MCF 10A (cell line): ENCODE measurements at places on chromosomes 2 and 18.

DNA sequence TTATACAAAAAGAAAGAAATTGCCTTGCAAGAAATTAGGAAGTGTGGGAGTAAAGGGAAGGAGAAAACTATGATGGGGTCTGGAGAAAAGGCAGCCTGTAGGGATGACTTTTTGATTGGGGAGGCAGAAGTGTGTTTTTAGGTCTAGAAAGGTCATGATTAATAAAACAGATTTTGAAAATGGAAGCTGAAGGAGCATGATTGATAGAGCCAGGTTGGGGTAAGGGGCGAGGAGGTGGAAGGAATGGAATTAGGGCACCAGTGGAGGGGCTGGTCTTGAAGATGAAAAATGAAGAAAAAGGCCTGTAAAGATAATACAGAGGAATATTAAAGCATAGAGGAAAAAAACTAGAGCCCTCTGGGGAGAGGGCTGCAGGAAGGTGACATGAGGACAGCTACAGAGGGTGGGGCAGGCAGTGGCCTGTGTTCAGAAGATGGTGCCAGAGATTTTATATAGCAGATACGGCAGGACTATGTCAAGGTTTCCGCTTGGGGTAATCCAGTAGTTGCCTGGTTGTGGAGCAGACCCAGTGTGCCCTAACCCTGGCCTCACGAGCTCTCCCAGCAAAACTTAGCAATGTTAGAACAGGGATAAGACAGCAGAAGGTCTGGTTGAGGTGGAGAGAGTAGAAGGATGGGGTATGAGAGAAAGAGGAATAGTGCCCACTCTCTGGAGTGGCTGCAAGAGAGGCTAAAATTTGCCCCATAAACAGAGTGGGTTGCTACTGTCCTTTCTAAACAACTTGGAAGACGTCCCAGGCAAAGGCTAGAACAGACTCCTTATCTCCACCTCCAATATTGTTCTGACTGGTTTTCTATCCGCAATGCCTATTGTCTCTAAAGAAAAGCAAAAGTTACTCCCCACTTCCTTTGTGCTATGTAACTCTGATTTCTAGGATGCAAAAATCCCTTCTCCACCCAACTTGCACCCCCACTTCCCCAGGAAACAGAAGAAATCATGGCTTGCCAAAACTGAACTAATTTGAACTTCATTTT, 287.3 kb downstream of the AGPS start:
- no peak for DNase-seq

- no peak for DNase-seq
Observed at GRCh38 chr2:24971286-24971535, 544 bp downstream of the DNAJC27 start.

- no peak for DNase-seq
Observed at GRCh38 chr2:38446418-38446817, 69.3 kb upstream of the ATL2 start.

DNA sequence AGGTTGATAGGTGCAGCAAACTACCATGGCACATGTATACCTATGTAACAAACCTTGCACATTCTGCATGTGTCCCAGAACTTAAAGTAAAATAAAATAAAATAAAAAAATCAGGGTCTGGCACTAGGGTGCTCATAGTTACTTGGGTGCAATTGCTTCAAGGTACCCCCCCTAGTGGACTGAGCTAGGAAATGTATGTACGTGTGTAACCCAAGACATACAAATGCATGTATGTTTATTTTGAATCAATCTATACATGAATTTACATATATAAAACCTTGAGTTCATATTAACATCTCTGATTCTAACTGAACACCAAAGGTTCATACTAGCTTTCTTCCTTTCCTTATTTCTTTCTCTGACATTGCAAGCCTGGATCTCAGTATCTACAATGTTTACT, 51.5 kb downstream of the USP37 start:
- peak; percentile 34 for DNase-seq

- DNase-seq = no peak
Observed at GRCh38 chr2:109452318-109453305, 161.2 kb downstream of the SEPTIN10 start.

GRCh38 chr2:149442346-149442745, 112.0 kb downstream of the LYPD6 start:
- DNase-seq = no peak

DNA sequence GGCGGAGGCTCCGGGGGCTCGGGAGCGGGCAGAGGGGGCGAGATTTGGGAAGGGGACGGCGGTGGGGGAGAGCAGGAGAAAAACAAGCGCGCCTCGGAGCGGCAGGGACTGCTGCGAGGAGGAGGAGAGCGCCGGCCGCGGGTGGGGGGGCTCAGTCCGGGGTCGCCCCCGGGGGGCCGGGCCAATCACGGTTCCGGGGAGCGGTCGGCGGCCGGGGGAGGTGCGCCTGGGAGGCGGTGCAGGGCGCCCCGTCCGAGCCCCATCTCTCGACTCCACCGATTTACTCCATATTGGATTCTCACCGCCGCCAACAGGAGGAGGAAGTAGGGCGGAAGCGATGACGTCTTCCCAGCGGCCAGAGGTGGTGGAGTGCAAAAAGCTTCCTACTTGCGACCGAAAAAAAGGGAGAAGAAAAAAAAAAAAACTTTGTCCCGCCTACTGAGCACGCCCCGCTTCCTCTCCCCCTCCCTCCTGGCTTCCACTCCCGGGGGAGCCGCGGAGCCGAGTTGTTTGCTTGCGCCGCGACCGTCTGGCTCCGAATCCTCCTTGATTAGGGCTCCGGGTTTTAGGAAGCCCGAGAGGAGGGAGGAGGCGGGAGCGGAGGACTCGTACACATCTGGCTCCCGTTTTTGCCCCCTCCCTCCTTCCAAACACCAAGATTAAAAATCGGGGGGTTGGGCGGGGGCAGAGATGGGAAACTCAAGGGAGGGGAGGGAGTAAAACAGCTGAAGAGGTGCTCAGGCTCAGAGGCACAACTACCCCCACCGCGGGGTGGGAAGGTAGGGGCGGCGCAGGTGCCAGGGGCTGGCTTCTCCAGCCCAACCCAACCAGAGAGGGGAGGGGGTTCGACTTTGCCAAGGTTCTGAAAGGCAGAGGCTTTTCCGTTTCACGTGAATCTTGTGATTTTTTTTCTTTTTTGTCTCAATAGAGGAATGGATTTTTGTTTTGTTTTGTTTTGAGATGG, at the start of gene SPRED2:
TSS of gene SPRED2 (minus strand) at position 373 of the 964 bp plus-strand sequence. CDS start 612 bp downstream, outside the sequence.
- DNase-seq = peak; percentile 96

GRCh38 chr2:96150791-96151594, 5.8 kb upstream of the DUSP2 start:
- no peak for DNase-seq

GRCh38 chr2:26001743-26002351, 19.6 kb upstream of the KIF3C start:
- peak; percentile 87 for DNase-seq

- DNase-seq = no peak
Observed at GRCh38 chr18:36468161-36468560, 170.6 kb downstream of the FHOD3 start.

DNA sequence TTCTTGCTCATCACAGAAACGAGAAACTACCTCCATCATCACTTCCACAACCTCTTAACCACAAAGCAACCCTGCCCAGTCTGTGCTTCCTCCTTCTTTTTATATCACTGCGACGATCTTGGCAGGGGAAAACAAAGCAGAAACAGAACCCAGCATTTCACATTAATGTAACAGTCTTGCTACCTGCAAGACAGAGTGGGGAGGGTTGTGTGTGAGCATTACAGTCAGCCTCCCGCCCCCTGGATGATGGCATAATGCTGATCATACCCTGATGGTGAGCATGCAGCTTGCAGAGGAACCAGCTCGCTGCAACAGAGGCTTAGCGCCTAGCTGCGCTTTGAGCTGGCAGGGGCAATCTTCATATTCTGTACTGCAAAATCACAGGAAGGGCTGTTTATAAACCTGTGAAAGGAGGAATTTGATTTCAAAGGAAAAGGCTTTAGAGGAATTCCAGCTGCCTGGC, 376.1 kb downstream of the IRS1 start:
- DNase-seq = no peak

- no peak for DNase-seq
Observed at GRCh38 chr2:84858937-84859336, 21.9 kb downstream of the TRABD2A start.

DNA sequence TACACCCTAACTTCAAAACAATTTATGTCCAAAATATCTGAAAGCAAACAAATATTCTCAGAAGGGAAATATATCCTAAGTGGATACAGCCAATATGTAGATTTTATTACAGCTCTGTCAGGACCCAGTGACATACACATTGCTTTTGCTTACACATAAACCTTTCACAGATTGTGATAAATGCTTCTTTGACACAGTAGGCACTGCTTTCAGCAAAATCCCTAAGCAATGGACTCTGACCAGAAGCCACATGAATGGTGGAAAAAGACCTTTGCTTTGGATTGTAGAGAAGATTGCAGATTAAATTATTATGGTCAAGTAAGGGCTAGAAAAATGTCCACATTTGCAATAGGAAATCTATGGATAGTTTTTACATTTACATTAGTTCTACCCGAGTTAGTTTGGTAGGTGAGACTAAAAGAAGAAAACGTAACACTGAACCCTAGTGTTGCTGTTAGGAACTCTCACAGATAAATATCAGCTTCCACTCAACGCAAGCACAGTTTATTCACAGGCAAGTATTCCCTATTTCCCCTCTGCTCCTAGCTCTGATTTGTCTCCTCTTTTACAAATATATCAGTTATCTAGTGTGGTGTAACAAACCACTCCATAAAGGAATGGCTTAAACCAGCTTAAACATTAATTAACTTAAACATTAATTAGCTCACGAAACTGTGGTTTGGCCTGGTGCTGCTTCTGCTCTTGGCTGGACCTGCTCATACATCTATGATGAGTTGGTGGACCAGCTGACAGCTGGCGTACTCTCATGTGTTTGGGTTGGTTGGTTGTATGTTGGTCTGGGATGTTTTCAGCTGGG, 23.6 kb upstream of the SERPINE2 start:
- DNase-seq = no peak

DNA sequence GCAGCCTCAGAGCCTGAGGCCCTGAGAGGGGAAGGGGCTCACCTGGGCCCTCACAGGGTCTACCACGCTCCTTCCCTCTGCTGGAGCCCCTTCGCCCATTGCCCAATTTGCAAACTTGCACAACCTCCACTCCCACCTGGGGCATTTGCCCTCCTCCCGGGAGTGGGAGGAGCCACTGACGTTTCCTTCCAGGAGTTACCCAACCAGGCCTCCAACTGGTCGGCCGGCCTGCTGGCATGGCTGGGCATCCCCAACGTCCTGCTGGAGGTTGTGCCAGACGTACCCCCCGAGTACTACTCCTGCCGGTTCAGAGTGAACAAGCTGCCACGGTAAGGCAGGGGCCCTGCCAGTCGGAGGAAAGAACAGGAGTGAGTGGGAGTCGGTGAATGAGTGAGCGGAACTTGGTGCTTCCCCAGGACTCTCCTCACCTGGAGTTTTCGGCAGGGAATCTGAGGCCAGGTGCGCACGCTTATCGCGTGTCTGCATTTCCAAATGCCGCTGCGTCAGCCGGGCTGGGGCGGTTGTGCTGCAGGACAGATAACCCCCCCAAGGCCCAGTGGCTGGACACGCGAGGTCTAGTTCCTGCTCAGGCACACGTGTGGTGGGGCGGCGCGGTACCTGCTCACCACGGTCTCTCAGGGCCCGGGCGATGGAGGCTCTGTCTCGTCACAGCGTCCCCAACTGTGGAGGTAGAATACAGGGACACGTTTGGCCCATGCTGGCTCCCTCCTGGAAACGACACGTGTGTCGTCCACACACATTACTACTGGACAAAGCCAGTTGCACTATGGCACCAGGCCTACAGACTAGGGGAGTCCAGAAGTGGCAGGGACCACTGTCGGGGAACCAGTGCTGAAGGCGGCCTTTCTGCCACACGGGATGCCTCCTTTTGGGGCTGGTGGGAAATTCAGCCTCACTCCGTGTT, 11.7 kb downstream of the ANO7 start:
- no peak for DNase-seq
